ENCODE measurements at places on chromosomes 6 and 20.

DNA sequence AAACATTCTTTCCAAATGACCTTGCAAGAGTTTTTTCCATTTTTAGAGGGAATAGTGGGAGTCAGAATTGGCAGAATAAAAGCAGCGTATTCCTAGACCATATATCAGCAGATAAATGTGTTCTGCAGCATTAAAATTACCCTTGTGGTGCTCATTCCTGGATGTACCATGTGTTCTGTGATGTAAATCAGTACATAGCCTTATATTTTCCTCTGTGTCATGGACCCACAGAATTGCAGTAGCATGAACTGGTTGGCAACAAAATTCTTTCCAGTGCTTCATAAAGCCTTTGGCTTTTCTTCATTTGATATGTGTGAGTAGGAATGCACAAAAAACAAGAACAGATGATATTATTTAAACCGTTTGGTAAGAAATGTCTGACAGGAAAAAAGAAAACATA is 32.5 kb downstream of the ANKEF1 start:
- DNase-seq, result no peak

- no peak for DNase-seq
Measured at GRCh38 chr6:28655164-28655563, 129.5 kb downstream of the GPX5 start.

- DNase-seq, result no peak
Measured at GRCh38 chr6:26363882-26364701, 906 bp upstream of the BTN3A2 start.

- no peak for DNase-seq
Measured at GRCh38 chr6:134626086-134626485, 308.2 kb upstream of the SGK1 start.

DNA sequence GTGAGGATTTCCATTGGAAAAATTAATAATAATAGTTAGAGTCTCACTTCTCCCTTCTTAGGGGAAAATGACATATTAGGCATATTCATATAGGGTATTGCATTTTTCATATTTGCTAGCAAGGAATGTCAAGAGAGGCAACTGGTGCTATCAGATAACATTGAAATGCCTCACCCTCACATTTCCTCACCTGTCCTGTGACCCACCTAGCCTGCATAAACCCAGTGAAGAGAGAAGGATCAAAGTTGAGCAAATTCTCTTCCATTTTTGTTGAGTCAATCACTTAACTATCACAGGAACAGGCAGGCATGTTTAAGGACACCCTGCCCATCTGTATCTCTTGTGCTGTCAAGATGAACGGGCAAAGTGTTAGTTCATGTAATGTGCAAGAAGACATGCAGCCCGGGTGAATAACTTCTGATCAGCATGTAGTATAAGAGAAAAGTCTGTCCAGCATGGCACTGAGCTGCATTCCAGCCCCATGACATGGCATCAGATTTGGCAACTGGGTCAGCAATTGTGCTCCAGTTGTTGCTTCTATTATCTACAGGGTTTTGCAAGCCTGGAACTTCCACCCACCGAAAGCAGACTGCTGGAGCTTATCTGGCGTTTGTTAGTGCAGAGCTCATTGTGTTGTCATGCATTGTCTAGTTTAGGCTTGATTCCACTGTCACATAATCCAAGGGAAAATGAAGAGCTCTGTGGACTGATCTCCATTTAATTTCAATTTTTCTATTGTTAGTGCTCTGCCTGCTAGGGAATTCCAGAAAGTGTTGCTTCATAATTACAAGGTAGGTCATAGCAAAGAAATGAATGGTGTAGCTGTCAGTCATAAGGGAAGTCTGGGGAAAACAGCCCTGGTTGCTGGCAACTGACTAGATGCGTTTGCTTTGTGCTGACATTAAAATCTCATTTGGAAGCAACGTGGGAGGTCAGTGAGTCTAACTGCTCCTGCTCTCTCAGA is 138.4 kb upstream of the TNFAIP3 start:
- no peak for DNase-seq

DNA sequence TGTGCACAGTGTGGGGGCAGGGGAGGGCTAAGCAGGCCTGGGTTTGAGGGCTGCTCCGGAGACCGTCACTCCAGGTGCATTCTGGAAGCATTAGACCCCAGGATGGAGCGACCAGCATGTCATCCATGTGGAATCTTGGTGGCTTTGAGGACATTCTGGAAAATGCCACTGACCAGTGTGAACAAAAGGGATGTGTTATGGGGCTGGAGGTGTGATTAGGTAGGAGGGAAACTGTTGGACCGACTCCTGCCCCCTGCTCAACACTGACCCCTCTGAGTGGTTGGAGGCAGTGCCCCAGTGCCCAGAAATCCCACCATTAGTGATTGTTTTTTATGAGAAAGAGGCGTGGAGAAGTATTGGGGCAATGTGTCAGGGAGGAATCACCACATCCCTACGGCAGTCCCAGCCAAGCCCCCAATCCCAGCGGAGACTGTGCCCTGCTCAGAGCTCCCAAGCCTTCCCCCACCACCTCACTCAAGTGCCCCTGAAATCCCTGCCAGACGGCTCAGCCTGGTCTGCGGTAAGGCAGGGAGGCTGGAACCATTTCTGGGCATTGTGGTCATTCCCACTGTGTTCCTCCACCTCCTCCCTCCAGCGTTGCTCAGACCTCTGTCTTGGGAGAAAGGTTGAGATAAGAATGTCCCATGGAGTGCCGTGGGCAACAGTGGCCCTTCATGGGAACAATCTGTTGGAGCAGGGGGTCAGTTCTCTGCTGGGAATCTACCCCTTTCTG is 44.0 kb upstream of the TTPAL start:
- no peak for DNase-seq

- no peak for DNase-seq
Measured at GRCh38 chr6:6725468-6726209, 137.1 kb downstream of the LY86 start.

GRCh38 chr6:132259070-132259469 is 142.2 kb downstream of the MOXD1 start:
- DNase-seq, result peak; percentile 2

DNA sequence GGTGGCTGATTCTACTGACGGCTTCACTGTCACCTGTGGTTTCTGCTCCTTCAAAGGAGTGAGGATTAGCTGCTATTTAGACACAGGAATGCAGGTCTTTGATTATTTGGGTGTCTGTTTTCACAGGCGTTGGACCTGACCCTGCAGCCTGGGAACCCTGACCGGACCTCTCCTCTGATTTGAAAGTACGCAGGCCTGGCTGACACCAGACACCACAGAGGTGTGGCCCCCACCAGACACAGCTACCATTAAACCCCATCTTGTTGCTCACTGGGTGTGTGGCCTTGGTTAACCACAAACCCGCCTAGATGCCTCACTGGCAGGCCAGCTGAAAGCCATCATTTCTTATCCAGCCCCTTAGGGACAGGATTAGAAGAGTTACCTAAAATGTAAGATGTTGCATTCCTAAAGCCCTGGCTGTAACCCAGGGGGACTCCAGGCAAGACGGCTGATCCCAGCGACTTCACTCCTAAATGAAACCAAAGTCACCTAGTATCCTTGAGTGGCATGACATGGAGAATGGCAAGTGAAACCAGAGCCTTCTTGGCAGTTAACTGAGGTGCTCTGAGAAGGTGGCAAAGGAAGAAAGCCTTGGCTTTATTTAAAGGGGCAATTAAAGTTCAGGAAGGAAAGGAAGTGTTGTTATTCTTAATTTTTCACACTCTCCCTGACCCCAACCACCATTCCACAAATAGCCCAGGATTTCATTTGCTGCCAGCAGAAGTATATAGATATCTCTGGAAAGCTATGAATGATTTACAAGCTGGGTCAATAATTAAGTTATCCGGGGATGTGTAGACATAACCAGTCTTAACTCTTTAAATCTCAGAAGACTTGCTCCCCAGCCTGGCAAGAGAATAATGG is 169.9 kb downstream of the QRSL1 start:
- DNase-seq, result peak; percentile 47

DNA sequence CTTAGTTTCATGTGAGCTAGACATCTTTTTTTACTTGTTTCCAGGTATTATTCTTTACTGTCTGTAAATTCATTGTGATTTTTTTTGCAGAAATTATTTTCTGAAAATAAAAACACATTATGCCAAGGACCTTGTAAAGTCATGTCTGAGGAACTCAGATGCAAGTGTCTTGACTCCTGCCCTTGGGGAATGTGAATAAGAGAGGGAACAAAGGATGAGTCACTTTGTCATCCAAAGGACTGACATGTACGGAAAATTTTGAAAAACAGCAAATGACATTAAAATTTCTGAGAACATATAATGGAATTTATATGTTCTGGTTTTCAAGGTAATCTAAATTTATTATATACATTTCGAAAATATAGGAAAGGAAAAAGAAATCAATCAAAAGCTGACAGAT is 660.4 kb downstream of the CD109 start:
- peak; percentile 3 for DNase-seq

GRCh38 chr20:56797023-56797422 is 167.9 kb downstream of the TFAP2C start:
- no peak for DNase-seq

DNA sequence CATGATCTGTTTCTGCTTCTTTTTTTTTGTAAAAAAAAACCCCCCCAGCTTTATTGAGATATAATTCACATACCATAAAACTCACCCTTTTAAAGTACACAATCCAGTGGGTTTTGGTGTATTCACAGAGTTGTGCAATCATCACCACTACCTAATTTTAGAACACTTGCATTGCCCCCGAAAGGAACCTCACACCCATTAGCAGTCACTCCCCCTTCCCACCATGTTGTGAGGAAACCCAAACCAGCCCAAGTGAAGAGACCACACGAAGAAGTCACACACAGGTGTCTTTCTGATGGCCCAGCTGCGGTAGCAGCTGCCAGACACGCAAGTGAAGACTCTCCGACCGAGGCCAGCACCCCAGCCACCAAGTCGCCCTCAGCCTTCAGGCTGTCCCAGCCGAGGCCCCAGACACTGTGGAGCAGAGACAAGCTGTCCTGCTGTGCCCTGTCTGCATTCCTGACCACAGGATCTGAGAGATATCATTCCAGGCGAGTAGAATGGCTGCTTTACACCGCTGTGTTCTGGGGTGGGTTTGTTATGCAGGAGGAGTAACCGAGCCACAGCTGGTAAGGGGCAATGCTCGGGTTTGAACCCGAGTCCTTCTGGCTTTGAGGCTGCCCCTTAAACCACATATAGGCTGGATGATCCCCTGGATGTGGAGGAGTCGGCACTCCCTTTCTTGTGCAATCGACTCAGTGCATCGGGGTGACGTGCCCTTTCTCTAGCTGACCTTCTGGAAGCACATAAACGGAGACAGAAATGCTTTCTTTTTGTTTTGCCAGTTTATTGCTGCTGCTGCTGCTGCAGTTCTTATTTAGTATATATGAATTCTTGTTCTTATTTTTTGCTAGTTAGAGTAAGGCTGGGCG is 59.1 kb upstream of the PTPN1 start:
- DNase-seq, result peak; percentile 57
